ENCODE measurements at places on chromosomes 2 and 18.

- peak; percentile 3 for DNase-seq
Measured at GRCh38 chr2:60152226-60152833, 401.1 kb downstream of the BCL11A start.

DNA sequence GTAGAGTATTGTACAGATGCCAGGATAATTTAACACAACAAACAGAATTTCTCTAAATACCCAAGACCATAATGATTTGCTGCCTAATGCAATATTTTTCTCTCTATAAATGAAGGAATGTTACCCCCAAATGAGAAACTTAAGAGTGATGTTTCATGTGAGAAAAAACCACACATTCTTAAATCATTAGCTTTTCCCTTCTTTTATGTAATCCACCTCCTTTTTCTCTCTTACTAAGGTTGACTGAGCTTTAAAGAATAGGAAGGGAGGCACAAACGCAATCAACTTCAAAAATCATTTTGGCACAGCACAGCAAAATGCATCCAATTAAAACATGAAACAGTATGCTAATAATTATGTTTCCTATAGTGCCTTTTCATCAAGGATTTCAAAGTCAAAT lies 698.1 kb upstream of the CDH2 start:
- no peak for DNase-seq

GRCh38 chr2:78757191-78757590 lies 268.3 kb upstream of the REG3G start:
- DNase-seq: no peak

- DNase-seq: no peak
Measured at GRCh38 chr2:58434692-58435091, 193.6 kb upstream of the FANCL start.

DNA sequence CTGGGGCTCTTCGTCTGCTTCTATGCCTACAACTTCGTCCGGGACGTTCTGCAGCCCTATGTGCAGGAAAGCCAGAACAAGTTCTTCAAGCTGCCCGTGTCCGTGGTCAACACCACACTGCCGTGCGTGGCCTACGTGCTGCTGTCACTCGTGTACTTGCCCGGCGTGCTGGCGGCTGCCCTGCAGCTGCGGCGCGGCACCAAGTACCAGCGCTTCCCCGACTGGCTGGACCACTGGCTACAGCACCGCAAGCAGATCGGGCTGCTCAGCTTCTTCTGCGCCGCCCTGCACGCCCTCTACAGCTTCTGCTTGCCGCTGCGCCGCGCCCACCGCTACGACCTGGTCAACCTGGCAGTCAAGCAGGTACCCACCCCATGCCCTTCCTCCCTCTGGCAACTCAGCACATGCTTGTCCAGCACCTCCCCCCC lies 24.2 kb downstream of the STEAP3 start:
- no peak for DNase-seq

- peak; percentile 61 for DNase-seq
Measured at GRCh38 chr2:43174368-43174916, 52.0 kb downstream of the ZFP36L2 start.

DNA sequence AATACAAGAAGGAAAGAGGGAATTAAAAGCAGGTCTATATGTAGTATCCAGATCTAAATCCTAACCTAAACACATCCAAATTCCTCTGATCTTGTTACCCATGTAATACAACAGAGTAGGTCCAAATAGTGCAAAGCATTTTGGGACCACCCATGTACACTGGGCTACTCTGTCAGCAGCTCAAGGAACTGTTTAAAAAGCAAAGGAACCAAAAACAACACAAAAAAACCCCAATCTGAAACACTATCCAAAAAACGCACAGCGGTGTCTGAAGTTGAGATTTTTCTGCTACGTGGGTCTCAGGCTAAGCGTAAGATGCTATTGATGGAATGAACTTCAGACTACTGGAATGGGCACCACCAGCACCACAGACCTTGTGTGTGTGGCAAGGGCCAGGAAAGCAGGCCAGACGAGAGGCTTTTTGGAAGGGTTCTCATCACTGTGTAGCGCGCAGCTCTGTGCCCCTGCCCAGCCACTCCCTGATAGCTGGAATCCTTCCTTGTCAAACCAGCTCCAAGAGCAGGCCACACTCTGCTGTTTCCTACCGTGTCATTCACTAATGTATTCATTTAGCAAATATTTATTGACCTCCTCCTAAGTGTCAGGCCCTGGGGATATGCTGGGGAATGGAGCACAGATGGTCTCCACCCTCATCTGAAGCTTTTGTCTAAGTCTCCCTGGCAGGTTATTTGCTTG lies 101.4 kb downstream of the COLEC12 start:
- no peak for DNase-seq

DNA sequence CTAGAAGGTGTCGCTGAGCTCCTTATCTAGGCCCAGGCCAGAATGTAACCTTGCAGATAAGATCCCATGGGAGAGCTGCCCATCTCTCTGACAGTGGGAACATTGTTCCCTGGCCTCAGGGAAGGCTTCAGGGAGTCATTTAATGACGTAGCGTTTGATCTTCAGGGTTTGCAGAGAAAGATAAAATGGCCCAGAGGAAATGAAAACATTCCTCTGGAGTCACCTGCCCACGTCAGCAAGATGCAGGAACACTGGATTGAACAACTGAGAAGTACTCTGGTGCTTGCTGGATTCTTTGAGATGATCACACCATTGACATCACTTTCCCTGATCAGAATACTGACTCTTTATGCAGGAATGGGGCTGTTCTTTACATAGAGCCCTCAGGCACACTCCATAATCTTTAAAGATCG lies 51.6 kb downstream of the MAPK4 start:
- DNase-seq: no peak

DNA sequence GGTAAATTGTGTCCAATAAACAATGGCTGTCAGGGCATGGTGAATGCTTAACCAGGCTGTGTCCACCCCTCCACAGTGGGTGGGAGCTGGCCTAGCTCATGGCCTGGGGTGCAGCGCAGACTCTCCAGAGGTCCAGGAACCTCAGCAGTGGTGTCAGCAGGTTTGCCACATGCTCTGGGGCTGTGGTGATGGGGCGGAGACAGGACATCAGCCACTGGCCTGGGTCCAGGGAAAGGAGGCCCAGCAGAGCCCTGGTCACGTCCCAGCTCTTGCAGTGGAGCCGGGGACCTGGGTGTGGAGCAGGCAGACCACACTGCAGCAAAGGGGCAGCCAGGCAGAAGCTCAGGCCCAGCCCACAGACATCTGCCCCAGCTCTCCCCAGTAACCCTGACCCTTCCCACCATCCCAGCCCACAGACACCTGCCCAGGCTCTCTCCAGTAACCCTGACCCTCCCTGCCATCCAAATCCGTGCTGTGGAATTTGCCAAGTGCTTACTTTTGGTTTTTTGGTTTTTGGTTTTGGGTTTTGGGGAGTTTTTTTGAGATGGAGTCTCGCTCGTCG lies 13.8 kb upstream of the KIF1A start:
- DNase-seq: no peak

GRCh38 chr2:223460774-223461211 lies 141.4 kb downstream of the SCG2 start:
- no peak for DNase-seq

GRCh38 chr2:33107690-33108482 lies 161.1 kb downstream of the LTBP1 start:
- no peak for DNase-seq

- no peak for DNase-seq
Measured at GRCh38 chr2:80255918-80256781, 48.4 kb downstream of the LRRTM1 start.

DNA sequence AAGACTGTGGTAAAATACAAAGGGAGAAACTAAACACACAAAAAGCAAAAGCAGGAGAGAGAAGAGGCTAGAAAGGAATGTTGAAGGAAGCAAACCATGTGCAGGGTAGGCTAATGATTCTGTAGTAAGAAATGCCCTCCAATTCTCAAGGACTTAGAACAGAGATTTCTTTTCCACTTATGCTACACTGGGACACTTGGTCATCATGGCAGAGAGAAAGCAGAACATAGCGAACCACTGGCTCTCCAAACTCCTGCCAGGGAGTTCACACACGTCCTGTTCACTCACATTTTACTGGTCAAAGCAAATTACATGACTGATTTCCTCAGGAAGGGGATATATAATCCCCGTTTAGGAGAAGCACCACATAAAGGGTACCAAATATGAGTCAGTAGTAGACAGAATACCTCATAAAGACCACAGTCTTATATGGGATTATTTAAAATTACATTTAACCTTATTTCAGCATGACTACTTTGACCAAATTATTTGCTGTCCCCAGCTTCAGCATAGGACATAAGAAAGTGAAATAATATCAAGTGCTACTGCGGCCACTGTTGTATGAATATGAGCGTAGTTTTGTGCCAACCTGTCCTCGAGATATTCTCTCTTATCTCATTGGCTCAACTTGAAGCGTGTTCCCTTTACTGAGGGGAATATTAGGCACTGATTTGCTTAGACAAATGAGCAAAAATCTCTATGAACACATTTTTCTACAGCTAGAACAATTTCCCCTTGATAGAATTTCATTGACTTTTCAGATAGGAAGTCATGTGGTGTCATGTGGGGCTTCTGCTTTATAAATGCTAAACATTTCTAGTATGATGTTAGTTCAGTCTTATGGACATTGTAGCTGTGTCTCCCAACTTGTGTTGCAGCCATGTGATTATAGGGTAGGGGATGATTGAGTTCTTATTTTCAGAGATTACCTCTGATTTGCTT lies 81.7 kb downstream of the FAM161A start:
- DNase-seq: no peak

DNA sequence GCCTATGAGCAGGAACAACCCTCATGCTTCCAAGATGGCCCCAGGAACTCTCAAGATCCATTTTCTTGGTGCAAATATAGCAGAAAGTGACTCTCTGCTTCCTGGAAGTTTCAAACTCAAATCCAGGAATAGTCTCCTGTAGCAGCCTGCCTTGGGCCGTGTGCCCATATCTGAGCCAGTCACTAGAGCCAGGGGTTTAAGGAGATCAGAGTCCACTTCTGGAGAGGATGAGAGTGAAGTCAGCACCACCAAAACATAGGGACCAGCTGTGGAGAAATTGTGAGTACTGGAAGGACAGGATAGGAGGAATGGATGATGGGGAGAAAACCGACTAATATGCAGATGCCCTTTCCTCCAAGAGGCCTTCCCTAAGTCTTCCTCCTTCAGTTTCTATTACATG lies 33.2 kb downstream of the PSD4 start:
- DNase-seq: no peak

GRCh38 chr2:68059784-68060525 lies 2.8 kb downstream of the C1D start:
- DNase-seq: no peak

DNA sequence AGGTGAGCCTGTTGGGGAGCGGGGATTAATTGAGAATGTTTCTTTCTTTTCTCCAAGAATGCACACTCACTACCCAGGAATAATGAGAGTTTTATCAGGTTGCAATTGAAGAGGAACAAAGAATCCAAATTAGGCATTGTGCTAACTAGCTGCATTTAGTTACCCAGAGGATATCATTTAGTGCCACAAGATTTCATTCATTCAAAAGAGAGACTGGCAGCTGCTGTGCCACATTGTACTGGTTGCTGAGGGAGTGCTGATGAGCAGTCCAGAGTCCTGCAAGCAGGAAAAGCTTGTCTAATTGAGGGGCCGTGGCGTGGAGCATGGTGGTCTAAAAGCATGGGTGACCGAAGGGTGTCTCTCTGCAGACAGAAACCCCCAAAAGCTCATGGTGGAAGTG lies 97.6 kb downstream of the CTAGE1 start:
- DNase-seq: no peak

All from stimulated activated CD4-positive, alpha-beta T cell treated with anti-CD3 and anti-CD28 coated beads, Interleukin-2, amount 100 ng/mL, for 48 hours (primary cell).